ENCODE measurements at places on chromosomes 7 and 10.

GRCh38 chr10:121516093-121516865, 82.0 kb downstream of the FGFR2 start:
- no peak for DNase-seq

DNA sequence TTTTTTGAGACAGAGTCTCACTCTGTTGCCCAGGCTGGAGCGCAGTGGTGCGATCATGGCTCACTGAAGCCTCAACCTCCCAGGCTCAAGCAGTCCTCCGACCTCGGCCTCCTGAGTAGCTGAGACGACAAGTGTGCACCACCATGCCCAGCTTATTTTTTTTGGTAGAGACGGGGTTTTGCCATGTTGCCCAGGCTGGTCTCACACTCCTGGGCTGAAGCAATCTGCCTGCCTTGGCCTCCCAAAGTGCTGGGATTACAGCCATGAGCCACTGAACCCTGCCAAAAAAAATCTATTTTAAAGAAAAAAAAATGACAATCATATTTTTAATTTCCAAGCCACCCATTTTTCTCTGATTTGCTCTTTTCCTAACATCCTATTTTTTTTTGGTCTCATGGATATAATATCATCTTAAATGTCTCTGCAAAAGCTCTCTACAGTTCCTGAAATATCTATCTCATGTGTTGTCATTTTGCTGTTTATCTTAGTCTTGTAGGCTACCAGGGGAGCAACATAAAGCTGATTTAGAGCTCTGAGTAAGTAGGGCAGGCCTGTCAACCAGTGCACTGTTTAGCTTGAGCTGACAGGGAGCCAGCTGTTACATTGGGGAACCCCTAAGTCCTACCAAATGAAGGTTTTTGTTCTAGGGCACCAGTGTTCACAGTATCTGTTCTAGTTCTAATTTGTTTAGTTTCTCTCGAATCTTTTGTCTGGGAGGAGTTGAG, 29.9 kb upstream of the HBP1 start:
- no peak for DNase-seq

DNA sequence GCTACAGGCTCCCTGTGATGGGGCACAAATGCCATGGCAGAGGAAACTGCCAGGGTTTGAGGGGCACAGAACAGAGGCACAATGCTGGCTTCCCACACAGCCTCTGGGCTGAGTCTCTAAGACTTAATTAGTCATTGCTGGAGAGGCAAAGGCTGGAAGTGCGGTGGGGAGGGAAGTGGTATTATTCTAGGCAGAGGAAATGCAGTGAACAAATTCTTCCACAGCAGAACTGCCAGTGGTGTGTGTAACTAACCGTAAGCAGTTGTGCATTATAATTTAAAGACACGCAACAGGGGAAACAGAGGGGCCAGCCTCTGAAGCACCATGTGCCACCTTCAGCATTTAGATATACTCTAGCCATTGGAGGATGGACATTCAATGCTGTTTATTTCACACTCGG, 12.8 kb downstream of the ICA1 start:
- no peak for DNase-seq

DNA sequence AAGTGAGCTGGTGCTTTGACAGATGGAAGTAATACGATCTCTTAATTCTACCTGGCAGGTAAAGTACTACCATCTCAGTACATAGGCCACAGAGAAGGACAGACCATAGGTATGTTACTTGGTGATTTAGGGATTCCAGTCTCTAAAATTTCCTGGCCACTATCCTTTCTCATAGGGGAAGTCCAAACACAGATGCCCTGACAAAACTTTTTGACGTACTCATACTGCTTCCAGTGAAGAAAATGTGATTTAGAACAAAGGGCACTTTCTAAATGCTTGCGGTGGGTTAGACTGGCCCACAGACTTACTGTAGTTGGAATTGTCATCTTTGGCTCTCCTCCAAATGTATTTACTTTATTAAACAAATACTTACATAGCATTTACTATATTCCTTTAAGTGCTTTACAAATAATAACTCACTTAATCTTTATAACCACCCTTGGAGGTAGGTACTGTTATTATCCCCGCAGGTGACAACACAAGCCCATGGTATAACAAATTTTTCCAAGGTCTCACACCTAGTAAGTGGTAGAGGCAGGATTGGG, 3.0 kb downstream of the PI4K2A start:
- no peak for DNase-seq

DNA sequence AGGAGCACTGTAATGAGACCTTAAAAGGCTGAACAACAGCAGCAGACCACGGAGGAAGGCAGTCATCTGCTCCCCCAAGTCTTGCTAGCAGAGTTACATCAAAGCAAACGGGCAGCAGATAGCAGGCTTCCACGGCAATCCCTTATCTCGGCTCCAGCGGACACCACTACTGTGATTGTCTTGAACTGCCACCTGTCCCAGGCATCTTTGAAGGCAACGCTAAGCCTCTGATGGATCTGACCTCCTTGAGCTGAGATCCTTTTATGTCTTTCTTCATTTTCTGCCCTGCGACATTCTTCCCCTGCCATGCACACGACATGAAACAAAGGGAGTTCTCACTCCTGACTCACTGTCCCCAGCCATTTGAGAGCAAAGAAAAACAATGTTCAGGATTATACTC, 111.7 kb downstream of the GLI3 start:
- no peak for DNase-seq

DNA sequence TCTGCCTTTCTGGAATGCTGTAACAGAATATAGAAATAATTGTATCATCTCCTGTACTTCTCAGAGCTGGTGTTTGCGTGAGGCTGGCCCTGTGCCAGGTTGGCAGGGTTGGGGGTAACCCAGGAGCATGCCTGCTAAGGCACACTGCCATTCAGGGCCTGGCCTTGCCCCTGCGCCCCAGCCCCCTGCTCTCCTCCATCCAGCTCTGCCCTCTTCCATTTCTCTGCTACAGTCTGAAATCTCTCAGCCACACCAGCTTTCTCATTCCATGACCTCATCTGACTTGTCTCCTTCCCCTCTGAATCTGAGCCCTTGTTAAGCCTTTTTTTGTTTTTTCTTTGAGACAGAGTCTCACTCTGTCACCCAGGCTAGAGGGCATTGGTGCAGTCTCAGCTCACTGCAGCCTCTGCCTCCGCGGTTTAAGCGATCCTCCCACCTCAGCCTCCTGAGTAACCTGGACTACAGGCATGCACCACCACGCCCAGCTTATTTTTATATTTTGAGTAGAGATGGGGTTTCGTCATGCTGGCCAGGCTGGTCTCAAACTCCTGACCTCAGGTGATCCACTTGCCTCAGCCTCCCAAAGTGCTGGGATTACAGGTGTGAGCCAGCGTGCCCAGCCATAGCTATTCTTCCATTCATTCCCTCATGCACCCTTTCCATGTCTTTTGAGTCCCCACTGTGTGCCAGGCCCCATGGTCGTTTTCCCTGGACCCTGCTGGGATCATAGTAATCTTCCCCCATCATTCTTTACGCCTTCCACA, 206.8 kb downstream of the CUX1 start:
- no peak for DNase-seq

- DNase-seq, result no peak
Measured at GRCh38 chr7:133360201-133360600, 107.3 kb downstream of the EXOC4 start.

DNA sequence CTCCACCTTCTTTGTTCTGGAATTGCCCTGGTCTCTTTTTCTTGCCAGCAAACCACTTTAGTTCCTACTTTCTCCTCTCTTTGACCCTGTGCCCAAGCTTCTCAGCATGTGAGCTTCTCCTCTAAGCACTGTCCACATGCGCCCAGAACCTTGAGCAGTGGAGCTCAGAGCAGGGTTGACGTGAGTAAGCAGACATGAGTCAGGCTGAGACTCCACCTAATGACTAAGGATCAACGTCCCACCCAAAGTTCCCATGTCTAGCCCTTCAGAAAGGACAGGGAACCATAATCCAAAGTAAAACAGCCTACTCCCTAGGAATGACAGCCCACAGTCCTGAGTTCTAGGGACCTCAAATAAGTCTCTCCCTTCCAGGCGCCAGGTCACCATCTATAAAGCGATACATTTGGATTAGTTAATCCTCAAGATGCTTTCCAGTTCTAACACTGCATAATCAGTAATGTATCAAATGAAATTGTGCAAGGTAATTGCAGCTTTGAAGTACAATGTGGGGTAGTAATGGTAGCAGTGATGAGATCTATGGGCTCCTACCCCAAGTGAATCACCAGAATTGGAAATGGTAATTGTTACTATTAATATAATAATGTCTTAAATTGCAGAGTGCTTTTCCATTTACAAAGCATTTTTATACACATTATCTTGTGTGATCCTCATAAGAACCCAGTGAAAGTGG, 44.5 kb downstream of the KCNMA1 start:
- DNase-seq, result no peak

- no peak for DNase-seq
Measured at GRCh38 chr10:95346715-95347401, 56.1 kb upstream of the PDLIM1 start.

GRCh38 chr7:52243685-52244084, 791.7 kb upstream of the POM121L12 start:
- no peak for DNase-seq

GRCh38 chr10:127962205-127962604, 55.3 kb downstream of the PTPRE start:
- DNase-seq, result no peak

GRCh38 chr10:5692461-5693358, 8.1 kb downstream of the TASOR2 start:
- DNase-seq, result peak; percentile 75

DNA sequence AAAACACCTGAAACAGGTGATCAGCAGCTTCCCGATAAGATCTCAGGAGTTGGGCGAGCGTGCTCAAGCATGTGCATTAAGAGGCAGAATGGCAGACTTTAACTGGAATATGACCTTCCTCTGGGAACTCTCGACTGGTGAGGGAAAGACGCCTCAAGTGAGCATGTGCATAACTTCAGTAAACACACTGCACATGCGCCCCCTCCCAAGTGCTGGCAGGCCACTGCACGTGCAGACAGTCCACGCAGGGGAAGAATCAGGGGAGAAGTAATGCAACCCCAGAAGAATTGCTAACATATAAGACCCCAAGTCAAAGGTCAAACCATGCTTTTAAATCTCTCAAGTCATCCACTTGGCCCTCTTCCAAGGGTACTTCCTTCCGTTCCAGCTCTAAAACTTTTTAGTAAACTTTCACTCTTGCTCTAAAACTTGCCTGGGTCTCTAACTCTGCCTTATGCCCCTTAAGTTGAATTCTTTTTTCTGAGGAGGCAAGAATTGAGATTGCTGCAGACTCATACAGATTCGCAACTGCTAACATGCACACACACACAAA, 541.0 kb downstream of the TNS3 start:
- DNase-seq, result no peak

DNA sequence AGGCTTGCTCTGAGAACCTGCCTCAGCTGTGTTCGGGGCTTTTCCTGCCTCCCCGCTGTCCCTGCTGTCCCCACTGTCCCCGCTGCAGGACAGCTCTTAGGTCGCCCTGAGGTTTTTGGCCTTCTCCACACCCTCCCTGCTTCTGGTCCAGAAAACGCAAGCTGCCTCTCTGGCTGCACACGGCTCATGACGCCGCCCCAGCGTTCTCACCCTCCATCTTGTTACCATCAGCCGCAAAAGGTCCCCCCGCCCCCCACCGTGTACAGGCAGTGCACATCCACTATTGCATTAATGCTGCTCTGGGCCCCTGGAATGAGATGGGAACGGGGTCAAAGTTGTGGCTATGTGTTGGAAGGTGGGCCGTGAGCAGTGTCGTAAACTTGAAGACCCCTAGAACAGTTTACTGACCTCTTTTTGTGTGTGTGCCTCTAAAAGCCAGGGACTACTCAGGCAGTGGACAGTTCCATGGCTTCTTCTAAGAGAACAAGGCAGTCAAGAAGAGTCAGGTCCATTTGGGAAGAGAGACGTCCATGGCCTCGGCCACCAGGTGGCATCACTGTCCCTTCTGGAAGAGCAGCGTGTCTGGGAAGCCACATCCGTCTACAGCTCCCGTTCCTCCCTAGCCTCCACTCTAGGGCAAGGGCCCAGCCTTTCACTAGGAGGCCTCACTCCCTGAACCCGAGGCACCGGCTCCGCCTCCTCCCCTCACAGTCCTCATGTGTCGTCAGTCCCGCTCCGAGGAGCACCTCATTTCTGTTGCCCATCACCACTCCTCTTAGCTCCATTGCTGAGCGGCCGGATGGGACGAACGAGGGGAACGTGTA, 38.5 kb upstream of the MKRN1 start:
- DNase-seq, result peak; percentile 95

DNA sequence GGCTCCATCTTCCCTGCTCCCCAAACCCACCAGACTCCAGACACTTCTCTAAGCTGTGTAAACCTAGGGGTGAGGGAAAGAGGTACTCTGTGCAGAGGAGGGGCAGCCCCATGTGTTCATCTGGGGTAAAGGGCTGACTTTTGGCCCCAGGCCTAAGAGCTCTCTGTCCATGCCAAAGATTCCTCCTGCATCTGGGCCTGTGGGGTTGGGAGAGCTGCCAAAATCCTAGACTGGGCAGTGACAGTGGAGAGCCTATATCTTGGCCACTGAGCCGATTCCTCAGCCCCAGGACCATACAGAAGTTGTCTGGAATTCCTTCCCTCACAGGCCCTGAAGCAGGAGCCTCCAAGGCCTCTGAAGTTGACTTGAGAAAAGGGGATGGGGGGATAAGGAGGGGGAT, 25.3 kb upstream of the LEP start:
- no peak for DNase-seq

GRCh38 chr7:19674266-19674960, 34.4 kb downstream of the POLR1F start:
- no peak for DNase-seq

GRCh38 chr10:96491303-96491702, 22.4 kb downstream of the TLL2 start:
- DNase-seq, result no peak

DNA sequence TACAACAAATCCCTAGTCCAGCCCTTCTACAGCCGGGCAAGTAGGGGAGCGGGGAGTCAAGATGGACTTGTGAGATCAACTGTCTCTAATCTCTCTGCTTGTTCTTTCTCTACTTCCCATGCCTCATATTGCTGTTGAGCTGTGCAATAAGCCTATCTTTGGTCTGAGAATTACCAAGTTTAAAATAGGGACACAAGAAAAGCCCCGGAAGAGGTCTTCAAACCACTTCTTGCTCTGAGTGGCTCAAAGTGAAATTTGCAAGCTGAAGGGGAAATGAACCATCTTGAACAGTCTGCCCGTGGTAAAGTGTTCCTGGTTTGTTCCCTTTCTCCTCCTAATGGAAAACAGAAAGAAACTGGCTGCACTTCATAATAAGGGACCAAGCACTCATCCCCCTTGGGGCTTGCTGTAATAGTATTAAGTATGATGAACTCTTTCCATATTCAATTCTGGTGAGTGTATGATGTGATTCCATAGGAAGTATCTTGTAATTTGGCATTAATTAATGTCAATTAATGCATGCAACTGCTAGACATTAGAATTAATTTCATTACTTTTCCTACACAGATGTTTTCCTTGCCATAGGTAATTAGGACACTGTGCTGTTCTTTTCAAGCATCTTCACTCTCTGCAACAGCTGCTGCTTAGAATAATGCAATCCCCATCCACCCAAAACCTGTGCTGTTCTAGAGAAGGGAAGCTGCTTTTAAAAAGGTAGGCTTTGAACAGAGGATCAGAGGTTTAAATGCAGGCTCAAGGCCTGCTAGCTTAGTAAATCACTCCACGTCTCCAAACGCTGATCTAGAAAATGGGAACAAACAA, 449.6 kb downstream of the SORCS1 start:
- DNase-seq, result no peak

- no peak for DNase-seq
Measured at GRCh38 chr7:81768951-81769778, 682 bp downstream of the HGF start.

- no peak for DNase-seq
Measured at GRCh38 chr7:158125721-158126120, 461.9 kb downstream of the PTPRN2 start.

GRCh38 chr10:49023752-49024151, 84.1 kb upstream of the LRRC18 start:
- no peak for DNase-seq

Data from WTC11 (cell line).